ENCODE measurements at places on chromosomes 5 and 9. TPM values are rescaled to one million over a fixed set of nuclear protein-coding genes. Genes with fewer than 3 reads are reported as not detected.

DNA sequence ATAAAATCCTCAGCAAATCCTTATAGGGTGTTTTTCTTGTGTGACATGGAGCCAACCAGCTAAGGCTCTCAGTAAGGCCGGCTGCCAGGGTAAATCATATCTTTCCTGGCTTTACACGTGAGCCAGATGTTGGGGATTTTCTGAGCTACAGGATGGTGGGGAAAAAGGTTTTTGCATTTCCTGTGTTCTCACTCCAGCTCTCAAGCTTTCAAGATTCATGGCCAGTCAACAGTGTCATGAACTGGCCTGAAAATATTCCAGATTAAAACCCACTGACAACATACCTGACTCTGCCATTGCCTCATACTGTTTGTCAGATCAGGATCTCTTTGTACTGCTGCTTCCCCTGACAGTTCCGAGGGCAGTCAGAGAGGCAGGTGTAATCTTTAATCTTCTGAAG, 306.9 kb downstream of the GLIS3 start:
- H3K4me1 ChIP-seq, result peaks cover 3% of the 10 kb centered on the region
- no peaks in the 10 kb centered on the region for H3K27me3 ChIP-seq
- no peak overlapping the region for H3K4me3 ChIP-seq
- no peak for DNase-seq

- no peaks in the 10 kb centered on the region for H3K36me3 ChIP-seq
- DNase-seq, result no peak
- no peak overlapping the region for H3K4me3 ChIP-seq
- H3K27me3 ChIP-seq, result peaks cover 11% of the 10 kb centered on the region
- no peaks in the 10 kb centered on the region for H3K4me1 ChIP-seq
These were observed 230.1 kb downstream of the PAX5 start for GRCh38 chr9:36803961-36804360.

- no peaks in the 10 kb centered on the region for H3K27me3 ChIP-seq
- H3K4me3 ChIP-seq, result no peak overlapping the region
- DNase-seq, result no peak
- no peak overlapping the region for H3K27ac ChIP-seq
These were observed 36.2 kb downstream of the SNX18 start for GRCh38 chr5:54553659-54554207.

DNA sequence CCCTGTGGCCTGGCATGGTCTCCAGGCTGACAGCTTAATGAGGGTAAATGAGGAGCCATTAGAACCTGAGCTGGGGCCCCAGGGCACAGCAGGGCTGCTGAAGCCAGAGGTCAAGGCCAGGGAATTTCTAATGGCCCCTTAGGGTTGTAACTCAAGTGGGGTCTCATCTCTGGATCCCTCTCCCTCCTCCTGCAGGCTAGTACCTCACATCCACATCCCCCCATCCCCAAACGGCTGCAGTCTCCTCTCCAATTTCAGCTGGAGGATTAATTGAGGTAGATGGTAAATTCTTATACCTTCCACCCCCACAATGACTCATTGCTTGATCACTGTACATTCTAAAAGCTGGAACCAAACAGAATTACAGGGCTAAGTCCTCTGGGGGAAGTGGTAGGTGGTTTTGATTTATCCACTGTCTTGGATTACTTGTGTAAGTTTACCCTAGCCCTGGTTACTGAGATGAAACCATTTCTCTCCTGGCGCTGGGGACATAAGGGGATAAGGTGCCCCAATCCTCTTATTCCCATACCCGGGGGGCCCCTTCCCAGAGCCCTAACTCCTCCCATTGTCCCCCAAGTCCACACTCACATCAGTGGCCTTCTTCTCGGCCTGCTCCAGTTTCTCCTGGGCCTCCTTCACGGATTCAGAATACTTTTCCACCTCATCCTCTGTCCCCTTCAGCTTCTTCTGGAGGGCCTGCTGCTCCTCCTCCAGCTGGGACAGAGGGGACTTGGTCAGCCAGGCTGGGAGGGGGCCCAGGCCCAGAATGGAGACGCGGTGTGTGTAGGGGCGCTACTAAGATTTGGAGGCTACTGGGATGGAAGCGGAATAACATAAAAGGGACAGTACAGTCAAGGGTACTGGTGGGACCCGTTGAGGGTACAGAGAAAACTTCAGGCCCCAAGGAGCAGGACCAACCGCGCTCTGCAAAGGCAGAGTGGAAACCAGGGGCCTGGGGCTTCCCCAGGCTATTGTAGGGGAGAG, 875 bp downstream of the TPM2 start:
- H3K27me3 ChIP-seq, result no peaks in the 10 kb centered on the region
- H3K4me1 ChIP-seq, result peaks cover 9% of the 10 kb centered on the region
- H3K27ac ChIP-seq, result peak overlapping the region; percentile 95
- H3K4me3 ChIP-seq, result peak overlapping the region; percentile 64
- no peak for DNase-seq

- no peak overlapping the region for H3K4me3 ChIP-seq
- H3K36me3 ChIP-seq, result no peaks in the 10 kb centered on the region
- H3K27me3 ChIP-seq, result peaks cover 100% of the 10 kb centered on the region
- peaks cover 18% of the 10 kb centered on the region for H3K4me1 ChIP-seq
These were observed 741 bp upstream of the NKX2-5 start for GRCh38 chr5:173235499-173236394.

GRCh38 chr5:1881731-1882336, 891 bp downstream of the IRX4 start:
- peaks cover 21% of the 10 kb centered on the region for H3K4me1 ChIP-seq
- no peak overlapping the region for H3K27ac ChIP-seq
- no peak for DNase-seq
- H3K27me3 ChIP-seq, result peaks cover 100% of the 10 kb centered on the region
- no peaks in the 10 kb centered on the region for H3K36me3 ChIP-seq

- DNase-seq, result no peak
- H3K4me1 ChIP-seq, result no peaks in the 10 kb centered on the region
- no peaks in the 10 kb centered on the region for H3K36me3 ChIP-seq
- H3K27me3 ChIP-seq, result no peaks in the 10 kb centered on the region
These were observed 415.9 kb upstream of the KLF4 start for GRCh38 chr9:107905308-107906020.

Gene ZDHHC11
- total RNA-seq, result 6.4 TPM

Gene SPAAR
- 0.68 TPM for total RNA-seq

Gene DRD1
- total RNA-seq, result not detected

Gene PPP3R2
- not detected for total RNA-seq

Gene NACC2
- total RNA-seq, result 22.2 TPM

Gene ZDHHC11B
- 1.1 TPM for total RNA-seq

Gene NME5
- total RNA-seq, result not detected

Measured in transverse colon (tissue), 4 donors.